ENCODE measurements at places on chromosomes 12 and 14.
A peak's percentile ranks its signal among the peaks of the same experiment; 100 is the strongest.

- H3K36me3 ChIP-seq: peaks cover 6% of the 10 kb centered on the region
- H3K27me3 ChIP-seq: no peaks in the 10 kb centered on the region
- H3K4me1 ChIP-seq: no peaks in the 10 kb centered on the region
- H3K4me3 ChIP-seq: no peak overlapping the region
- H3K27ac ChIP-seq: no peak overlapping the region
Observed at GRCh38 chr14:59254146-59254910, 65.9 kb downstream of the DAAM1 start.

GRCh38 chr12:119177724-119178380 lies 879 bp upstream of the HSPB8 start:
- H3K36me3 ChIP-seq: no peaks in the 10 kb centered on the region
- no peak overlapping the region for H3K4me3 ChIP-seq
- no peaks in the 10 kb centered on the region for H3K4me1 ChIP-seq
- no peak overlapping the region for H3K27ac ChIP-seq
- no peaks in the 10 kb centered on the region for H3K27me3 ChIP-seq

GRCh38 chr12:109920261-109920780 lies 20.2 kb downstream of the TCHP start:
- H3K27me3 ChIP-seq: no peaks in the 10 kb centered on the region
- H3K4me1 ChIP-seq: no peaks in the 10 kb centered on the region
- no peak overlapping the region for H3K4me3 ChIP-seq
- no peak for DNase-seq

- peaks cover 21% of the 10 kb centered on the region for H3K27me3 ChIP-seq
- no peak overlapping the region for H3K4me3 ChIP-seq
Observed at GRCh38 chr12:68943848-68944247, 10.9 kb upstream of the CPM start.

GRCh38 chr12:13062669-13063068 lies 18.5 kb downstream of the FAM234B start:
- no peaks in the 10 kb centered on the region for H3K36me3 ChIP-seq
- no peak overlapping the region for H3K4me3 ChIP-seq
- H3K27me3 ChIP-seq: no peaks in the 10 kb centered on the region

DNA sequence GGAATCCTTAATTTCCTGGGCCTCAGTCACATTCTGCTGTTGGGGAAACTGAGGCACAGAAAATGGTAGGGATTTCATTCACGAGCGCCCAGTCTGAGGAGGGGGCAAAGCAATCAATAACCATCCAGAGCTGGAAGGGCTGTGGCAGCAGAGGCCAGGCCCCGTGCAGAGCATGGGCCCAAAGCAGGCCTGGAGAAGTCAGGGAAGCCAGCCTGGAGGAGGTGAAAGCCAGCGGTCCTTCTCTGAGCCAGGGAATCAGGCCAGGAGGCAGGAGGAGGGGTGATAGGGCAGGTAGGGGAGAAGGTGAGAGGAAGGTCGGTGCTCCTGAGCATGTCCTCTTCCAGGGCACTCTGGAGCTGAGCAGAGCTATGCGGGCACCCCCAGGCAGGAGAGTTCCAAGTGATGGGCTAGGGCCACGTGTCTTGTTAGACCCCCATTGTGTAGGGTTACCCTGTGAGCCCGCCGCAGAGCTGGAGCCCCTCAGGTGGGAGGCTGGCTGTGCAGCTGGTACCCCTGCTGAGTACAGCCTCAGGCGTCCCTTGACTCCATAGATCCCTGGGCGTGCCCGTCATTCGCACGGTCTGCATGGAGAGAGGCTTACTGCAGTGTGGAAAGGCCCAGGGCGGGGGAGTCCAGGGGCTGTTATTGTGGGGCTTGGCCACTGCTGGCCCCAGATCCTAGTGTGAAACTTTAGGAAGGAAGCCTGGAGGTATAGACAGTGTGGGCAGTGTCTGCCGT lies 4.8 kb downstream of the TNFAIP2 start:
- no peak overlapping the region for H3K27ac ChIP-seq

DNA sequence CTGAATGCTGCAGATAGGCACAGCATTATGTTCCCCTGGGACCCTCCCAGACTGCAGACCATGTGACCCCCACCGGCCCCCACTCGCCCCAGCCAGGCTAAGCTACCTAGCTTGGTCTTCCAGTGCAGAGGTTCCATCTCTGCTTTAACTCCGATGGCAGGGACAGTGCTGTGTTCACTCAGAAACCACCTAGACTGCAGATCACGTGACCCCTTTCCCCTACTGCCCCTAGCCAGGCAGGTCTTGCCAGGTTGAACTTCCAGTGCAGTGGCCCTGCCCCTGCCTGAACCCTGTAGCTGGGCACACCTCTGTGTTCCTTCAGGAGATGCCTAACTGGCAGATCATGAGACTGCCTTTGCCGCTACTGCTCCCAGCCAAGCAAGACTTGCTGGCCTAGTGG lies 1116.2 kb downstream of the FLRT2 start:
- peaks cover 2% of the 10 kb centered on the region for H3K36me3 ChIP-seq
- no peak for DNase-seq
- H3K4me1 ChIP-seq: no peaks in the 10 kb centered on the region
- H3K4me3 ChIP-seq: no peak overlapping the region

GRCh38 chr14:54804538-54805041 lies 98.0 kb downstream of the GCH1 start:
- H3K4me1 ChIP-seq: no peaks in the 10 kb centered on the region
- H3K4me3 ChIP-seq: no peak overlapping the region
- H3K27ac ChIP-seq: no peak overlapping the region
- H3K27me3 ChIP-seq: peaks cover 56% of the 10 kb centered on the region
- no peaks in the 10 kb centered on the region for H3K36me3 ChIP-seq

DNA sequence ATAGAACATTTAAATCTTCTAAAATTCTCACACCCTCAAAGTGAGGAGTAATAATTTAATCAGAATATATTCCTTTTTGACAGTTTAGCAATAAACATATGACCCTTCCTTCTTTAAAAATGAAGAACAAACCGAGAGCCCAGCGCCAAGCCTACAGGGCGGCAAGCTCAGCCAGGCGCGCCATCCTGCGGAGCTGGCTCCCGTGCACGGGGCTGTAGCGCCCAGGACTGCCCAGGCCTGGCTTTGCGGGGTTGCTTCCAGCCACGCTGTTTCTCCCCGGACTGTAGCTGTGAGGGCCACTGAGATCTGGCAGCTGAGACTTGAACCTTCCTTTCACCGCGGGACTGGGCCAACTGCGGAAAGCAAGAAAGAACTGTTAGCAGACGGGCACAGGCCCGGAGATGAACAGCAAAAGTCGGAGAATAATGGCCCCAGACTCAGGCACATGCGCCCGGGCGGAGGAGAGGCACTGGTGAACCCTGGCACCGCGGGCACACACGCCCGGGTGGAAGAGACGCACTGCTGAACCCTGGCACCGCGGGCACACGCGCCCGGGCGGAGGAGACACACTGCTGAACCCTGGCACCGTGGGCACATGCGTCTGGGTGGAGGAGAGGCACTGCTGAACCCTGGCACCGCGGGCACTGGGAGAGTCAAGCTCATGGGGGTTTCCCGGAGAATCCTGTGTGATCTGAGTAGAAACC lies 16.6 kb downstream of the PGAM5 start:
- no peak overlapping the region for H3K4me3 ChIP-seq
- no peaks in the 10 kb centered on the region for H3K27me3 ChIP-seq
- no peak for DNase-seq

DNA sequence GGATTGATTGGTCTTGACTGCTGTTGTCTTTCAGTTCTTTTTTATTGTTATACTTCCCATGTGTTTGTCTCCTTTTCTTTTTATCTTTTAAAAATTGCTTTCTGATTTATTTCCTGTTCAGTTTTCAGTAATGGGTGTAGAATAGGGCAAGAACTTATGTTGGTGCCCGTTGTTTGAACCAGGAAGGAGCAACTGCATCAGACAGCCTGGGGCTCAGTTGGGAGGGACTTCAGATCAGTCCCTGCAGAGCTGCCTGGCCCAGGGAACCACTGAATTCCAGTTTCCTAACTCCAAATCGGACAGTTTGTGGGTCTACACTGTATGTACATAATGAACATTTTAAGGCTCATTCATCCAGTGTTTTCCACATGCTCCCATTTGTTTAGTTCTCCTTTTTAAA lies 64.9 kb downstream of the FBXO34 start:
- no peak overlapping the region for H3K4me3 ChIP-seq
- peaks cover 5% of the 10 kb centered on the region for H3K36me3 ChIP-seq
- H3K27me3 ChIP-seq: no peaks in the 10 kb centered on the region
- DNase-seq: peak; percentile 54

- no peak for DNase-seq
- H3K36me3 ChIP-seq: peaks cover 3% of the 10 kb centered on the region
- no peak overlapping the region for H3K27ac ChIP-seq
- no peak overlapping the region for H3K4me3 ChIP-seq
- H3K4me1 ChIP-seq: no peaks in the 10 kb centered on the region
Observed at GRCh38 chr12:62676521-62677307, 210.1 kb downstream of the MON2 start.

DNA sequence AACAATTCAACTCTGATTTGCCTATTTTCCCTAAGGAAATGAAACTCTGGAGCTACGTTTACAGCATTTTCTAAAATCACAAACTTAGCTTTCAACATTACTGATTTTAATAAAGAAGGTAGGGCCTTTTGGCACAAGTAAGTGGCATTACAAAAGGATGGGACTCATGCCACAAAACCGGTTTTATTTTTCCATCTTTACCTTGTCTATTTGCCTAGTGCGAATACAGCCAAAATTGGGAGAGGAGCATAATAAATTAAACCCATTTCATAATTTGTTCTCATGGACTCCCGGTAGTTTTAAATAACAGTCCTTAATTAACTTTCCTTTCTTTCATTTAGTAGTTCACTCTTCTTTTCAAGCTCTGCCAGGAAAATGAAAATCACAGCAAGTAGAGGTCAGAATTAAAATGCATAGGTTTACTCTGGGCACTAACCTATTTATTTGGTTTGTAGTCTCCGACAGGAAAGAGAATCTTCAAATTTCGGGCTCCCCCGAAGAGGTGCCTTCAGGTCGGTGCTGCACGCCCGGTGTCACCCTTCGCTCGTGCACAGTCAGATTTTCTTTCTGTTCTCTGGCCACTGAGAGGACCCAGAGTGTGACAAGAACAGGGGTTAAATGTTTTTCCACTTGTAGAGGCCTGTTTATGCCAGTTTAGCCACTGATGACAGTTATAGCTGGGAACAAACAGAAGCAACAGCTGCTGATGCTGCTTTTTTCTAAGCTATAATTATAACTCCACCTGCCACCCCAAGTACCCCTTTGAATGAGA lies at the start of gene BEST3:
BEST3 (minus strand) TSS at position 535 of the 772 bp plus-strand sequence. CDS start 1,505 bp downstream, outside the sequence.
- peaks cover 11% of the 10 kb centered on the region for H3K27me3 ChIP-seq
- H3K4me3 ChIP-seq: no peak within 1 kb of the TSS
- DNase-seq: no peak
- no peak within 1 kb of the TSS for H3K27ac ChIP-seq
- no peaks in the 10 kb centered on the region for H3K4me1 ChIP-seq
- peaks cover 1% of the 10 kb centered on the region for H3K36me3 ChIP-seq

DNA sequence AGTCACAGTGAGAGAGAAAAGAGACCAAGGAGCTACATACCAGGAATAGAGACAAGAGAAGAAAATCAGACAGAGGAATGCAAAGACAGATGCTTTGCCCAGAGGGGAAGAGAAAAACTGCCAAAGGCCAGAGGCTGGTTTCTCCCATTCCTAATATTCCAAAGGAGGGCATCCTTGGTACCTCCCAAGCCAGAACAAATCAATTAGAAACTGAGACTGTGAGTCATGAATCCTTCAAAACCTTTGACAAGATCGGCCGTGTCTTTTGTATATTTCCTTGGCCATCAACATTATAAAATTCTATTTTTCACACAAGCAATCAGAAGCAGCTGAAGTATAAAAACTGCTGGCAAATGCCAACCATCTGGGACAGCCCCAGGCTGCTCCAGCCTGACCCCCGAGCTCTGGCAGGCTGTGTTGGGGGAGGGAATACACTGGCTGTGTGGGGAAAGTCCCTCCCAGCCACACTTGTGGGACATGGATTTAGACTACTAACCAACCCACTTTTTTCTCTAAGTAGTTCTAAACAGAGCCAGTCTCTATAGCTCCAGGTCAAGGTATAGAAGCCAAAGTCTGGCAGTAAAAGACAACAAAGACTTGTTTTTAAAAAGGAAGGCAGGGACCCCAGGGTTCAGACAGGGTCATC lies 13.7 kb downstream of the POMT2 start:
- DNase-seq: no peak
- no peak overlapping the region for H3K27ac ChIP-seq
- peaks cover 3% of the 10 kb centered on the region for H3K27me3 ChIP-seq
- H3K4me1 ChIP-seq: peaks cover 32% of the 10 kb centered on the region
- no peak overlapping the region for H3K4me3 ChIP-seq

DNA sequence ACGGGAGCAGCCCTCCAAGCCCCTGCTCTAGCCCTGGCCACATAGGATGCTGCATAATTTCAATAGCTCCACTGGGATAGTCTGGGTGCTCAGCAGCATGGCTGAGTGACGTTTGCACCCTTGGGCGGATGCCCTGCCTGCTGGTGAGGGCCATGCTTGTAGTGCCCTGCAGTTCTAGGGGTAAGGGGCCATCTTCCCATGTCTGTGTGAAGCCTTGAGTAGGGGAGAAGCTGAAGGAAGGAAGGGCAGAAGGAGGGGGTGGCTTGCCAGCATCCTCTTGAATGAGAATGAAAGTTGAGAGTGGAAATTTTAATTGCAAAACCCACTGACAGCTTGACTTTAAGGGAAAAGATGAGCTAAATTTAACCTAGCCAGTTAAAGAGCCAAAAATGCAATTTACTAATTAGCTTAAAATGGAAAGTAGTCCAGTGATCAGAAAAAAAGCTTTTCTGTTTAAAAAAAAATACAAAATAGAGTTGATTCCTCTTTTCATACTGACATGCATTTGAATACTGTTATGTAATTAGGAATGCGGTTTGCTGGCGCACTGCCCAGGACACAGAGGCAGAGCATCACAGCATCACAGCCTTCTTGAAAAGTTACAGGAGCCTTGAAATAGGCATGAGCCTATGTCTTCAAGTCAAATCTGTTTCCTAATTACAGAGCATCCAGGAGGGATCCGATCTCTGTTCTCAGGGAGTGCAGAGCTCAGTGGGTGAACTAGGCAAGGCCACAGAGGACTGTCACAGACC lies 18.5 kb upstream of the EML1 start:
- no peak for DNase-seq
- H3K27ac ChIP-seq: no peak overlapping the region
- H3K4me3 ChIP-seq: no peak overlapping the region
- peaks cover 39% of the 10 kb centered on the region for H3K27me3 ChIP-seq

- no peak overlapping the region for H3K4me3 ChIP-seq
- peaks cover 20% of the 10 kb centered on the region for H3K4me1 ChIP-seq
- no peak for DNase-seq
- H3K36me3 ChIP-seq: peaks cover 4% of the 10 kb centered on the region
- no peaks in the 10 kb centered on the region for H3K27me3 ChIP-seq
Observed at GRCh38 chr12:67357376-67358125, 88.4 kb downstream of the CAND1 start.

DNA sequence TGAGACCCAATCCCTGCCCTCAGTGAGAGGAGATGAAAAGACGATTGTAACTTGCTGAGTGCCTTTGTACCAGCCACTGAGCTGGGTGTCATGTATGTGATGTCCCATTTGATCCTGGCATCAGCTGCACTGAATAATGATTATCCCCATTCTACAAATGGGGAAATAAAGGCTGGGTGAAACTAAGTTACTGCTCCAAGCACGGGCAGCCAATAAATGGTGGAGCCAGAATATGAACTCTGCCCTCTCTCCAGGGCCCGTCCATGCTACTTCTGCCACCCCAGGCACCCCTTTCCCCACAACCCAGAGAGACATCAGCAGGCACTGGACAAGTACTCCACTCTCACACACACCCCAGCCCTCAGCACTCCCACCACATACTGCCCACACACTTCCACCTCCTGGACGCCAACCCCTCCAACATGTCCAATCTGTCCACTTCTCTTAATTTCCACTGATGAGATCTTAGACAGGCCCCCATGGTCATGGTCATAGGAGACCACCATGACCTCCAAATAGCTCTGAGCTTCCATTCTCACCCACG lies 115.8 kb downstream of the DICER1 start:
- H3K4me3 ChIP-seq: no peak overlapping the region
- H3K4me1 ChIP-seq: no peaks in the 10 kb centered on the region
- H3K36me3 ChIP-seq: no peaks in the 10 kb centered on the region
- H3K27me3 ChIP-seq: peaks cover 8% of the 10 kb centered on the region
